ENCODE measurements at places on chromosomes 13 and 19.

- no peak for DNase-seq
Measured at GRCh38 chr13:21139374-21139773, 37.0 kb downstream of the SKA3 start.

DNA sequence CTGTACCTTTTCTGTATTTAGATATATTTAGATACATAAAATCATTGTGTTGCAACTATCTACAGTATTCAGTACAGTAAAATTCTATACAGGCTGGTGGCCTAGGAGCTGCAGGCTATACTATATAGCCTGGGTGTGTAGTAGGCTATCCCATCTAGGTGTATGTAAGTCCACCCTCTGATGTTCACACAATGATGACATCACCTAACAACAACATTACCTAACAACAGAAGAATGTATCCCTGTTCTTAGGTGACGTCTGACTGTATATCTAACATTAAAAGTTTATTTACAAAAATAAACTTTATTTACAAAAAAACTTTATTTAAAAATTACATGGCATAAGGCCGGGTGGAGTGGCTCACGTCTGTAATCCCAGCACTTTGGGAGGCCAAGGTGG, 28.3 kb upstream of the ZFP30 start:
- DNase-seq: no peak

GRCh38 chr19:39030854-39031367, 1.4 kb downstream of the FBXO27 start:
- no peak for DNase-seq

DNA sequence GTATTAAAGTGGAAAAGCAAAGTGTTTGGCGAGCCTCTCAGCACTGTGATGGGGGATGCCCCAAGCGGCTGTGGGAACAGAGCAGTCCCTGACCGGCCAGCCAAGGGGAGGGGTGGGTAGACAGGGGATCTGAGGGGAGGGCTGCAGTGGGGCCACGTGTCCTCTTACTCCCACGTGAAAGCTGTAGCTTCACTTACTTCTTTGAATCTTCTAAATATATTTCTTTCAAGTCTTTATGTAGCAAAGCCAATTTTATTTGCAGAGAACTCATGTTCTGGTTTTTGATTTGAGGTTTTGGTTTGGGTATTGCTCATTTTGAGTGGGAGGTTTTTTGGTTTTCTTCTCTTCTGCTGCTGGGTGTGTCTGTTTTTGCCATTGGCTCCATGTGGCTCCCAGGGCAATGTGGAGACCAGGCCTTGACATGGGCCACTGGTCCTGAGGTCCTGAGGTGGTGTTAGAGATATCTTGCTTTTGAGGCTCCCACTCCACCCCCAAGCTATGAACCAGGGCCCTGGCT, 17.7 kb upstream of the OVOL3 start:
- DNase-seq: no peak

DNA sequence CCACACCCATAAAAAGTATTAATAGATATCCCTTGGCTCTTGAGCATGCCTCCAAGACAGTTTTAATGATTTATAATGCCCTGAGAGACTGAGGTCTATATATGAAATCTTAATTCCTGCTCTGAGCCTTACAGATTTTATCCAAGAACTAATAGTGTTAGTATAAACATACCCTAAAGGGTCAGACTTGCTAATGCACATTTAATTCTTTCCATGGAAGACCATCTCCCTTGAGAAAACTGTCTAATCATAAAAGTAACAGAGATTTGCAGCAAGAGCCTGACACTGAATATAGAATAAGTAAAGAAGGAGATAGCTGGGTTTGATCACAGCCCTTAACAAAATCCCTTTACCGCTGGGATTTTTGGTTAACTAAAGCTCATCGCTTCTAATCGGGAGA, 650.8 kb upstream of the KLF12 start:
- no peak for DNase-seq

GRCh38 chr13:41006978-41007743, 12.0 kb downstream of the ELF1 start:
- DNase-seq: no peak

GRCh38 chr13:80664950-80665349, 324.0 kb upstream of the SPRY2 start:
- DNase-seq: no peak

DNA sequence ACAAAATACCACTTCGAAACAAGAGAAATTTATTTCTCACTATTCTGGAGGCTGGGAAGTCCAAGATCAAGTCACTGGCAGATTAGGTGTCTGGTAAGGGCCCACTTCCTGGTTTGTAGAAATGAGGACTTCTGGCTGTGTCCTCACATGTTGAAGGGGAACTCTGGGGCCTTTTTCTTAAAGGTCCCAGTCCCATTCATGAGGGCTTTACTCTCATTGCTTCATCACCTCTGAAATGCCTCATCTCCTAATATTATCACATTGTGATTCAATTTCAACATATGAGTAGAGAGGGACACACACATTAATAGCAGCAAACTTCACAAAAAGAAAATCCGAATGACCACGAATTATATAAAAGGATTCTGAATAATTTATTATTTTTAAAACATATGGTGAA, 21.6 kb upstream of the SIGLEC14 start:
- DNase-seq: no peak

DNA sequence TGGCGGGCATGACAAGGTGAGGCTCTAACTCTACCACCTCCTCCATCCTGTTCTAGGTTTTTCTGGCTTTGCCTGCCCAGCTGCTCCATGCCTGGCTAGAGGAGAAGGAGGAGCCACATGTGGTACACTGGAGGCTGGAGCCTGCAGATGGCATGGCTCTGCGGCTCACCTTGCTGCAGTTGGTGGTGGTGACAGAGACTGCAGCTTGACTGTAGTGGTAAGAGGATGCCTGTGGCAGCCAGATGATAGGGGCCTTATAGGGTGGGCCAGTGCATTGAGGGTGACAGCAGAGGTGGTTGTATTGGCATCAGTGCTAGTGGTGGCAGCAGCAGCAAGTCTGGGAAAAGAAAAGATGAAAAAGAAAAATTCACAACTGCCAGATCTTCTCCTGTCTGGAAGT, 146.2 kb downstream of the TNFRSF19 start:
- no peak for DNase-seq

DNA sequence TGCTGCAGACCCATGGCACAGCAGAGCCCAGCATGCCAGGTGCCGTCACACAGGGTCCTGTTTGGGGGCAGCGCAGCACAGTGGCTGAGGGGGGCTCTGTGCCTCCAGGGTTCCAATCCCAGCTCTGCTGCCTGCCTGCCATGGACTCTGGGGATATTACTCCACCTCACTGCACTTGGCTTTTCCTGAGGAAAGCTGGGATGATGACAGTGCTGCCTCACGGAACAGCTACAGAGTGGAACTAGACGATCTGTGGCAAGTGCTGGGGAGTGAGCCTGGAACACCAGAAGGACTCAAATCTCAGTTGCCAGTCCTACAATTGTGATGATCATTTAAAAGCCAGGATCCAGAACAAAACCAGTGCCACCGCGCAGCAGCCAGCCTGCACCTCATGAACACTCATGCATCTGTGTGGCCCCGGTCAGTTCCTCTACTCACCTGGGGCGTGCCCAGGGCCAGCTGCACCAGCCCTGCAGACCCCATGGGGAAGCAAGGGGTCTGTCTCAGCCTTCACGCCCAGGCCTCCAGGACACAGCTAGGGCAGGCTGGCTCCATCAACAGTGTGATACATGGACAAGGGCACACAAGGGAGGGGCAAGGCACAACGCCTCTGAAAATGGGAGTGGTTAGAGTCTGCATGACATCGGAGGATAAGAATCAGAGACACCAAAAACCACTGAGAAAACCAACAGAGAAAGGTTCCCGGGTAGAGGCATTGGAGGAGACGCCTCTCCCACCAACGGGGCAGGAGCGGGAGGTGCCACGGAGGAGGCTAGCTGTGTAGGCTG, 55.2 kb downstream of the ATP7B start:
- DNase-seq: no peak

GRCh38 chr13:42255886-42256285, 16.1 kb upstream of the AKAP11 start:
- DNase-seq: no peak

- DNase-seq: no peak
Measured at GRCh38 chr13:19861762-19862161, 1.7 kb downstream of the ZMYM5 start.

DNA sequence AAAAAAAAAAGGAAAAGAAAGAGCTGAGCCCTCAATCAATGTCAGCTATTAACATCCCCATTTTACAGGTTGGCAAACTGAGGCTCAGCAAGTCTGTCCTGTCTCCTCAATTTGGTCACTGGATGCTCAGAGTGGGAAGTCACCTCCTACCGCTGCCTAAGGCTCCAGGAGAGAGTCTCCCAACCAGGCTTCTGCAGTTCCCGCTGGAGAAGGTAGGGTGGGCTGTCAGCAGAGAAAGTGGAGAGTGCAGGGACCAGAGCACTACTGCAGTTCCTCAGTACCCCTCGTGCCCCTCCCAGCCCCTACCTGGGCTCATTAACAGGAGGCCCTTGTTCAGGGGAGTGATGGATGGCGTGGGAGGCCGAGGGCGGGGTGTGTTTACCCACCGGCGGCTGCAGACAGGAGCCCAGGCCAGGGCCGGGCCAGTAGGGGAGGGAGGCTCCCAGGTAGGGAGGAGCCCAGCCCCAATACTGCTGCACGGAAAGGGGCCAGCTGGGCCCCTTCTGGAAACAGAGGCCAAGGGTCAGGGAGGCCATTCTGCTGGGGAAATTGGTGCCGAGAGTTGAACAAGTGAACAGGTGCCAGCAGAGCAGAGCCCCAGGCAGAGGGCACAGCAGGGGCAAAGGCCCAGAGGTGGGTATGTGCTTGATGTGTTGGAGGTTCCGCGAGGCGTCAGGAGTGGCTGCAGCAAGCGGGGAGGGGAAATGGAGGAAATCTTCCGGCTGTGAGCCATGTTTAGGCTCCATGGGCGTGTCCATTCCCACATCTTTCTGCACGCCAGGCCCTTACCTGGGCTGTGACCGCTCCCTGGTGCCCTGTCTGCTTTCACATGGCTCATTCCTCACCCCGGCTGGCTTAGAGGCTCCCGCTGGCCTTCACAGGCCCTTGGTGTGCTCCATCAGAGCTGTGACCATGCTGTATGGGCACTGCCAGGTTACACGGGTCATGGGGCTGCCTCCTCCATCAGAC, 7.6 kb upstream of the COMP start:
- DNase-seq: no peak

DNA sequence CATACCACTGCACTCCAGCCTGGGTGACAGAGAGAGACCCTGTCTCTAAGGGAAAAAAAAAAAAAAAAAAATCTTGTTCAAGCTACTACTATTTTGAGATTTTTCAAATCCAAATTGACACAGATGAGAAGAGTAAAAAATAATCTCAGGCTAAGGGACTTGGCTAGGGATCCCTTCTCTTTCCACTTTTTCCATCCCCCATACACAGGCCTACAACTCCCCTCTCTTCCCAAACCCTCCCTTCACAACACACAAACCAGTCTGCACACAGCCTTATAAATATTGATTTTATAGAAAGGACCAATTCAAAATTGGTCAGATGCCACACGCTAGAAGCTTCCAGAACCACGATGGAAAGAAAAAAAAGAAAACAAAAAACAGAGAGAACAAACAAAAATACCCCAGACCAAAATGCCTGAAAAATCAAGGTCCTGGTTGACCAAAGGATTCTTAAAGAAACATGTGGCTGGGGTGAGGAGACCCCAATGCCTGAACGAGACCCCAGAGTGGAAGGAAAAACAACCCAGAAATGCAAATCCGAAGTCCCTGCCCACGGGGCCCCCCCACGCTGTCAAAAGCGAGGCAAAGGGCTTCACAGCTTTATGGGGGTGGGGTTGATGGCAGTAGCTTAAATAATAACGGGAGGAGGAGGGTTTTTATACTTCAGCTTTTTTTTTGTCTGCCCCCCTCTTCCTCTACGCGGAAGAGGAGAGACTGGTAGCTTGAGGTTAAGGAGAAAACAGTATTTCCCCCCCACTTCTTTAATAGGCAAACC, 18.1 kb downstream of the QPCTL start:
- no peak for DNase-seq

DNA sequence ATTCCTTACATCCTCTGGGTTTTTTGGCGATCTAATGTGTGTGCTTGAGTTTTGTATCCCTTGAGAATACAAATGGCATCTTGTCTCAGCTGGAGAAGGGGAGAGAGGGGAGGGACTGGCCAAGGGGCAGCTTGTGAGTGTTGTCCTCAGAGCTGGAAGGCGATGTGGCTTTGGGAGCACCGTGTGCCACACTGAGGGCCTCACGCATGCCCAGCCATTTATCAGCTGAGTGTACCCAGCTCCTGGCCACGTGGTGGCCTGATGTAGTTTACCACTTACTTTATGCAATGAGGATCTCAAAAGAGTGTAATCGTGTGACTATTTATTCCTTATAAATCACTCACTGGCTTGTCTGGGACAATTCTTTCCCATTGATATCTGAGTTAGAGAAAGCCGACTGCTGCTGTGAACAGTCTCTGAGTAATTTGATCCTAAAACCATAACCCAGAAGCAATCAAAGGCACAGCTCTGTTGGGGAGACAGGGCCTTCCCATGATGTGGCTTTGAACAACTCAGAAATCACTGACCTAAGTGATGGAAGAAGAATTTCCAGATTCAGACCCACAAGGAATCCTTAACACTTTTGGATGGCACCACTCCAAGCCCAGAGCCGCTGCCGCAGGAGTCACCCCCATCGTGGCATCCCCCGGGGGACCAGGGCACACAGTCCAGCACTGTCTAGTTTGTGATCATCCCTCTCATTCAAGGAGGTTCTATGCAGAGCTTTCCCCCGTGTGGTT, 53.9 kb upstream of the MTIF3 start:
- no peak for DNase-seq

DNA sequence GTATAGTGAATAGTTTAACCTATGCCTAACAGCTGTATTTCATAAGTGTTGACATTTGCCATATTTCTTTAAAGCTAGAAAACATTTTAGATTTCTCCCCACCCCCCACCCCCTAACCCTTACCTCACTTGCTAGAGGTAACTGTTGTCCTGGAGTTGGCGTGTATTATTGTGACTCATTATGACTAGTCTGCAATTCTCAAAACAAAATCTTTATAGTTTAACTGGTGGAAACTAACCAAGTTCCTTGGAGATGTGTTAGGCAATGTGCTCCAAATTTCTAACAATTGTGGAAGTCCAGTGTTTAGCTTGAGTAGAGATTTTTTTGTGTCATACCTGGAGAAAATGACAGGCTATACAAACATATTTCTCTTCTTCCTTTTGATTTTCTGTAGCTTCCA, 38.0 kb downstream of the KCTD4 start:
- no peak for DNase-seq

- DNase-seq: no peak
Measured at GRCh38 chr13:113083022-113083373, 22.6 kb upstream of the F7 start.

DNA sequence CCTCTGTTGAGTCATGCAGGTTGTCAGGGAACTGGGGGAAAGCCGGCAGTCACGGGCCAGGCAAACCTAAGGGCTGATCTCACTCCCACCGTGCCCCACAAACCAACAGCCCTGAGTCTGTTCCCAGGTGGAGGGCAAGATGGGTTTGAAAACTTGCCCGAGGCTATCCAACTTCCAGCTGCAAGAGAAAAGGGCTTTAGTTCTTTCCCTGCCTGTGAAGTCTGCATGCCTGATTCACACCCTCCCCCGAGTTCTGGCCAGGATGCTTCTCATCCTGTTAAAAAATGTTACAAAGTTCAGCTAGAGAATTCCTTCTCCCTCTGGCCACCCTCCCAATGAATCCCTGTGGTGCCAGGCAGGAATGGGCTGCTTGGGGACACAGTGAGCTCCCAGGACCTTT, 33.1 kb downstream of the MYO16 start:
- no peak for DNase-seq

GRCh38 chr19:1871630-1872029, 8.3 kb upstream of the KLF16 start:
- no peak for DNase-seq

- DNase-seq: no peak
Measured at GRCh38 chr13:83992566-83993358, 110.5 kb upstream of the SLITRK1 start.

- no peak for DNase-seq
Measured at GRCh38 chr19:18086590-18087138, at the start of gene IL12RB1. Gene IL12RB1 (minus strand): TSS chr19:18086934. CDS start chr19:18086823, 111 bp downstream.
